ENCODE measurements at places on chromosomes 12 and 14.

DNA sequence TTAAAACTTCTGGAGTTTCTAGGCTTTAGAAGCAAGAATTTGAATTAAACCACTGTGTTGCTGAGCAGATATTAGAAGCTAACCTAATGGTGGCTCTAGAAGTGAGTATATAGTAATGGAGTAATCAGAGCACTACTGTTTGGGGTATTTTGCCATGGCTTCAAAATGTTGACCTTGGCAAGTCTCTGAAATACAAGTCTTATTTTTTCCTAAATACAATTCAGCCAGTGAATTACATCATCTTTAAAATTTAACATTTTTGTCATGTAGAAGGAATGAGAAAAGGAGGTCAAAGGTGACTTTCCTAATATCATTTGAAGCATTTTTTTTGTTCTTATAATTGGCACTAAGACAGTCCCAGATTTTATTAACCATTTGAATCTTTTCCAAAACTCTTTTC lies 25.2 kb downstream of the PMCH start:
- DNase-seq = no peak

DNA sequence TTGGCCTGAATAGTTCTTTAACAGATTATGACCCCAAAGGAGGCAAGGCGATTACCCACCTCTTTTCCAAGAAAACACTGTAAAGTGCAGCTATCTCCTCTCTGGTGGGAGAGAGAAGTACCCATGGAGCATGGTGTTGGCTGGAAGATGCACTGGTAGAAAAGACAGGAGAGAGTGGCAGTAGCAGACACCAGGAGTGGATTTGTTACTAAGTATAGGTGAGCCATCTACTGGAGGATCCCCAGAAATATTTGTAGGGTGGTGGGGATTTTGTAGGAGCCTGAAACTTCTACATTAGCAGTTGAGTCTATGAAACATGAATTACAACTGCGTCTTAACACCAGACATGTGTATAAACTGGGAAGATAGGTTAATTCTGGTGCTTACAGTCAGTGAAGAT lies 148.0 kb downstream of the SLC38A4 start:
- no peak for DNase-seq

DNA sequence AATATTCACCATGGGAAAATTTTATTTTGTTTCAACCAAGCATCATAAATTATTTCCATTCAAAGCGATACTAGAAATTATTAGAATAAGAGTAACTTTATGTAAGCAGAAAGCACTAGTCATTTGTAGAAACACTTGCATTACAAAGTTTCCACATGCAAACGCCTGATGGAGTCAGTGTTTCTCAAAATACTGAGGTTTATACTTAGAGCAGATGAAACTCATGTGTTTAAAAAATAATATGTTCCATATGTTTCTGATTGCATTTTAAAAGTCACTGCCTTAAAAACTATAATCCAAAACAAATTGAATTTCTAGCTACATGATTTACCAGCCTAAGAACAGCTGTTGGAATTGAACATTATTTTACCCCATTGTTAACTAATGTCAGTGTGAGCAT lies 1246.4 kb downstream of the SLC16A7 start:
- no peak for DNase-seq

DNA sequence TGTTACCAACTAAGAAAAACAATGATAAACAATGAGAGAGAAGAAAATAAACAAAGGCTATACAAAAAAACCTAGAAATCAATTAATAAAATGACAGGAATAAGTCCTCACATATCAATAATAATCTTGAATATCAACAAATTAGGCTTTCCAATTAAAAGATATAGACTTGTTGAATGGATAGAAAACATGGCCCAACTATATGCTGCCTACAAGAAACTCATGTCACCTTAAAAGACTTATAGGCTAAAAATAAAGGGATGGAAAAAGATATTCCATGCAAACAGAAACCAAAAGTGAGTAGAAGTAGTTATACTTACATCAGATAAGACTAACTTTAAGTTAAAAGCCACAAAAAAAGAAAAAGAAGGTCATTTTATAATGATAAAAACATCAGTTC lies 183.9 kb downstream of the MYRFL start:
- no peak for DNase-seq

DNA sequence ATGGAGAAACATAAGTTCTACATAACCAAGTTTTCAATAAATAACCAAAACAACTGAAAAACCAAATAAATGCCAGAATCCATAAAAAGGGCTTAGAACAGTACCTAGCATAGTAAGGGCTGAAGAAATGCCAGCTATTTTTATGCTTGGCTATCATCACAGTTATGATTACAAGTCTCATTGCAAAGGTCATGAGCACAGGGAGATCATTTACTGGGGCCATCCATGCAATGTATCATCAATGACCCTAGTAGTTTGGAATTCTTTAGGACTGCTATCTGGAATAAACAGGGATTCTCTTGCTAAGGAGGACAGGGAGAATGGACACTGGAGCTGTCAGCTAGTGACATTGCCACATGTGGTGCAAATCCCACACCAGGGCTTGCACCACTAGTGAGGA lies 92.5 kb upstream of the NAP1L1 start:
- DNase-seq = no peak

Measured in stimulated activated CD4-positive, alpha-beta T cell treated with anti-CD3 and anti-CD28 coated beads, Interleukin-1b, Interleukin-23, amount 100 ng/mL, for 1 hour (primary cell).